ENCODE measurements at places on chromosomes 11 and 22.
A peak's percentile ranks its signal among the peaks of the same experiment; 100 is the strongest.

DNA sequence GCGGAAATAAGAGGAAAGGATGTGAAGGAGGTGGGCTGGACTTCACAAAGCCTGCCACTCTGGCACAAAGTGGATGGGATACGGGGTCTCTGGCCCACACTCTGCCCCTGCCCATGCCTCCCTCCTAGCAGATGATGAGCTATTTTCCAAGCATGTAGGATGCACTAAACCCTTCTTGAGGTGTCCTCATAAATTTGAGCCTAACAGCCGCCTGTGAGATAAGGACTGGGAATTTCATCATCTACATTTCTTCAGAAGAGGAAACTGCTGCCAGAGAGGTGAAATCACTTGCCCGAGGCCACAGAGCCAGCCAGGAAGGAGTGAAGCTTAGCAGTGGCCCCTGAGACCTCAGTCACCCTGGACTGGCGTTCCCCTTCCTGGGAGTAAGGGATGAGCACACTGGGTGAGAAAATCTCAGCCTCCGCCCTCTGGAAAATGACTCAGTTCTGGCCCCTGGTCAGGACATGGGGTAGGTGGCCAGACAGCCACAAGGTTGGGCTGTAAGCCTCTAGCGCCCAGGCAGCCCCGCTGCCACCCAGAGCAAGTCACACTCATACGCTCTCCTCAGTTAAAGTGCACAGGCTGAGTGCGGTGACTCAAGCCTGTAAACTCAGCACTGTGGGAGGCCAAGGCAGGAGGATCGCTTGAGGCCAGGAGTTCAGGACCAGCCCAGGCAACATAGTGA, 27.9 kb downstream of the MB start:
- DNase-seq, result no peak

DNA sequence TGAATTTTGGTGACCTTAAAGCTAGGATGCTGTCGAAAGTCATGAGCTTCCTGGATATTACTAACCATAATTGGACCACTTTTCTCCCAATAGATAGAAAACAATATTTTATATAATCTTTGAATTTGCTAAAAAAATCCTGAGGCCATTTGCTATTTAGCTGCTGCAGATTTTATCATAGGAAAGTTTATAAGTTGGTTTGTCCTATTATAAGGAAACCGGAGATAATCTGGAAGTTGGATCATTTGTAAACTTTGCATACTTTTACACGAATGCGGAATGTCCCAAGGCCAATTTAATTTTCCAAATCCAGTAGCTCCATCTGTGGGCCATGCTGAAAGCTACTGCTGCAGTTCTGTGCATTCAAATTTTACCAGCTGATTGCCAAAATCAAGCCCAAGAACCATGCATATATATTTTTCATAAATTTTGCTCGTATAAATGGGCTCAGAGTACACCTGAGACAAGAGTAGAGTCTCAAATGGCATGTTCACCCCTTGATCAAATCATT, 378.3 kb downstream of the FAM181B start:
- DNase-seq, result no peak

GRCh38 chr11:57499413-57499982, 16.0 kb downstream of the SLC43A1 start:
- peak; percentile 95 for DNase-seq

GRCh38 chr22:20588092-20588842, 80.9 kb downstream of the MED15 start:
- no peak for DNase-seq

GRCh38 chr22:45871721-45872120, 105.2 kb downstream of the WNT7B start:
- DNase-seq, result no peak

DNA sequence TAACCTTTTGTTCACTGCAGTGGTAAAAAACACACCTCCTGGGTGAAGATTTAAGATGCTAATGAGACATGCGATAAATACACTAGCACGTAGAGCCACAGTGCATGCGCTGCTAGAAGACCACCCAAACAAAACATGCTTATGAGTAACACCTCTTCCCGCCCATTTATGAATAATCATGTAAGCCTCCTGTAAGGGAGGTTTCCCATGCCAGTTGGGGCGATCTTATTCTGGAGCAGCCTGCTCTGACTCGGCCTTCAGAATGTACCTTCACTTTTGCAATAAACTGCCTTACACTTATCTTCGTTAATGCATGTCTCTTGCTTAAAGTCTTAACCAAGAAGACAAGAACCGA, 18.1 kb upstream of the SCARF2 start:
- no peak for DNase-seq

- peak; percentile 48 for DNase-seq
Observed at GRCh38 chr22:37734964-37735451, 38.2 kb downstream of the TRIOBP start.

- no peak for DNase-seq
Observed at GRCh38 chr11:85530634-85531033, 96.5 kb downstream of the DLG2 start.
